ENCODE measurements at places on chromosomes 5 and 9.

DNA sequence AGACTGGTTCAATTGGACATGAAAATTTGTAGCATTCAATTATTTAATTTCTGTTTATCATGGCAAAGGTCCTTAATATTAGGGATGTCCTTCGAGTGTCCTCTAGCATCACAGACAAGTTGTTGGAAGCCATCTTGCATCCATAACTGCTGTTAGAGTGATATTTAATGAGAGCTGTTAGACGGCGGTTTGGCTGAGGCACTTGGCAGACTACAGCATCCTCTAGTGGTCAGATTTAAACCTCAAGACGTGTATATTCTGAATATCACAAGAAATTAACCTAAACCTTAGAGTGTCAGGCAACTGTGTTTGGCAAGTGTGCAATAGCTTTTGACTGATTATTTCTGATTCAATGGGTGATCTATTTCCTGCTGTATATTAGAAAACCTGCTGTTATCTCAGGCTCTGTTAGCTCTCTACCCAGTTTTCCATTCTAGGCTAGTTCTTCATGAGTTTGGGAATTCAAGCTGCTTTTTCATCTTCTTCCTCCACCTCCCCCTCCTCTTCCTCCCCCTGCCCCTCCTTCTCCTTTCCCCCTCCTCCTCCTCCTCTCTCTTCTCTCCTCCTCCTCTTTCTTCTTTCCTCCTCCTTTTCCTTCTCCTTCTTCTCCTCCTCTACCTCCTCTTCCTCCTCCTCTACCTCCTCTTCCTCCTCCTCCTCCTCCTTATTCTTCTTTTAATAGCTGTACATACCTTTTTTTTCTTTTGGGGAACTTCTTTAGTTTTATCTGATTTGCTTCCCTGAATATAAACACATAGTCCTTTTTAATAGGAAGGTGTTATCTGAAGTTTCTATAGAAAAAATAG, 8.6 kb downstream of the SPINK1 start:
- peak; percentile 67 for DNase-seq

GRCh38 chr5:115097236-115097635, 72.5 kb downstream of the TRIM36 start:
- DNase-seq, result no peak

DNA sequence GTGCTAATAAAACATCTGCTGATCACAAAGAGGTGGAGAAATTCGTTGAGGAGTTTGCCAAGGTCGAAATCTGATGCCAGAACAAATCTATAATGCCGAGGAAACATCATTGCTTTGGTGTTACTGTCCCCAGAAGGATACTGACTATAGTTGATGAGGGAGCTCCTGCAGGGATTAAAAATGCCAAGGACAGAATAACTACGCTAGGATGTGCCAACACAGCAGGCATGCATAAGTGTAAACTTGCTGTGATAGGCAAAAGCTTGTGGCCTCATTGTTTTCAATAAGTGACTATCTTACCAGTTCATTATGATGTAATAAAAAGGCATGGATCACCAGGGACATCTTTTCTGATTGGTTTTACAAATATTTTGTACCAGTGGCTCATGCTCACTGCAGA, 66.8 kb upstream of the ADCY2 start:
- DNase-seq, result no peak

GRCh38 chr9:134286471-134287245, 39.6 kb upstream of the RXRA start:
- DNase-seq, result no peak

DNA sequence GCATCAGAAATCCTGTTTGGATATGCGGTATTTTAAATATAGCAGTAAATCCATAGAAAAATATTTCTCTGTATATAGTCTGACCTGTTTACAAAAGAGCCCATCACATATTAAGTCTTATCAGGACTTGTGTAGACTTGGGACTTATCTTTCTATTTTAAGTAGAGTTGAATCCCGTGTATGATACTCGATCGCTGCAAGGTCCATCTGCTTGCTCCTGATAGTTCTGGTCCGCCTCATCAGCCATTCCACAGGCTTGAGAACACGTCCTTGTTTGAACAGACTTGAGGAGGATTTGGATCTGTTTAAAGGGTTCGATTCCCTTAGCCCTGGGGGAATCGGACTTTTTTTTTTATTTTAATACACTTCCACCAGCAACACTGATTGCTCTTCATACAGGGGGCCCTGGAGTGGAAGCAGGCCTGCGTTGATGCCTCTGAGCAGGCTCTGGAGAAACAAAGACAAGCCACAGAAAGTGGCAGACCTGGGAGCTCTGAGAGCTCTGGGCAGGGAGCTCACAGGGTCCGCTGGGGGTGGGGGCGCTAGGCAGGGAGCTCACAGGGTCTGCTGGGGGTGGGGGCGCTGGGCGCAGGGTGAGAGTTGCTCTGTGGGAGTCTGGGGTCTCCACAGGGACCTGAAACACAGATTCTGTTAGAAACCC, 112.2 kb downstream of the MVB12B start:
- no peak for DNase-seq

DNA sequence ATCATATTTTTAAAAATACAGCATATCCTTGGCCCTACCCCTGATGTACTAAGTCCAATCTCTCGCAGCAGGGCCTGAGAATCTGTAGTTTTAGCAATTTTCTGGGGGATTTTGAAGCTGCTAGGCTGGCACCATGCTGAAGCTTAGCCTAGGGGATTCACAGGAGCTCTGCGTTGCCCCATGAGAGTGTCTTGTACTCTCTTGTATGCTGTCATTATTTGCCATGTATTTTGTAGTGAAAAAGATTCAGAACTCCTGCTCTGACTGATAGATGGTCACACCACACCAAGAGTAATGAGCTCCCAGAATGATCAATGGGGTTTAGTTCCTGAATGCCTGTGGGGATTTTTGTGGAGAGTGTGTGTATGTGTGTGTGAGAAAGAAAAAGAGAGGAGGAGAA, 20.7 kb upstream of the TRMT10B start:
- DNase-seq, result no peak

DNA sequence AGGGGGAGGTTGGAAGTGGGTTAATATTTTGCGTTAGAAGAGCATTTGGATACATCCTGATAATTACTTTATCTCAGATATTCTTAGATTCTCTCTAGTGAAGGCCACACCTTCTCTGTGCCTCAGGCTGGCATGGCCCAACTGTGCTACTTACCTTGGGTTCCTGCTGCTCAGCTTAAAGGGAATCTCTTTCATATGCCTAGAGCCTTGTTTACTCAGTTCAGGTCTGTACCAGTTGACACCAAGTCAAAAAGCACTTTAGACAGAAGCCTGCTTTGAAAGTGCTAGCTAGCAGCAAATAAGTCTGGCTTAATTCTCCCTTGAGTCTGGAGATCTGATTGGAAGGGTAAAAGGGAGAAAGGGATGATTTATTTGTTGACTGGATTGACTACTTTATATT, 74.8 kb downstream of the GHR start:
- DNase-seq, result no peak

GRCh38 chr9:121835587-121836365, 184.3 kb downstream of the DAB2IP start:
- no peak for DNase-seq

GRCh38 chr5:69019668-69020375, 74.0 kb upstream of the SLC30A5 start:
- DNase-seq, result no peak

- DNase-seq, result no peak
Observed at GRCh38 chr5:2890011-2890410, 138.5 kb upstream of the IRX2 start.

GRCh38 chr9:110573305-110573704, 6.2 kb downstream of the SVEP1 start:
- DNase-seq, result no peak

- DNase-seq, result no peak
Observed at GRCh38 chr9:69918322-69918721, 97.7 kb downstream of the CFAP95 start.

GRCh38 chr5:126139086-126139485, 284.1 kb upstream of the GRAMD2B start:
- DNase-seq, result no peak

DNA sequence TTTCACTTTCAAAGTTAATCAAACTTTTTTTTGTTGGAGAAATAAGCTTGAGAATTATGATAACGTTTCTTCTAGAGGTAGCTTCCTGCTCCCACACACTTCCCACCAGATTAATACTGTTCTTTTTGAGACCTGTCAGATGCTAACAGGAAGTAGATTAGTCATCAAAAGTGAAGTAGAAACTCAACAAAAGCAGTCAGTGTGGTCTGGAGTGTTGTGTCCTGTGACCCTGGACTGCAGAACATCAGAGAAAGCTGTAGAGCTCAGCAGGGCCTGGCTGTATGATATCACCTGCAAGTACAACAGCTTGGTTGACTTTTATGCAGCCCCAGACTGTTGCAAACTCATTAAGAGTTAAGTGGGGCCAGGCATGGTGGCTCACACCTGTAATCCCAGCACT, 495.7 kb upstream of the CYLC2 start:
- DNase-seq, result no peak

DNA sequence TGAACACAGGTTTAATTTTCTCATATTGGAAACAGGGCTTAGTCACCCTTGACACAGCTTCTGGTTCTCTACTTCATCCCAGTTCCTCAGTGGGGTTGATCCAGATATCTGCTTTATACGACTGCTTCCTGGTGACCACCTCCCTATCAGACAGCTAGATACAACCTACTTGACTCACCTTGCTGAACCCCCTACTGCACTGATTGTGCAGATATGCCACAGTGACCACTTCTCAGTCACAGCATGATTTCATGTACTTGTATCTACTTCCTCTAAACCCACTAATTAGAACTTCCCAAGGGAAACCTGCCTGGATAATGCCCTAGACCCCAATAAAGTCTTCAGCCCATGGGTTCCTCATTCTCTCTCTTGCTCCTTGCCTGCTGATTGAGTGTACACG, 18.4 kb upstream of the RFK start:
- DNase-seq, result no peak

DNA sequence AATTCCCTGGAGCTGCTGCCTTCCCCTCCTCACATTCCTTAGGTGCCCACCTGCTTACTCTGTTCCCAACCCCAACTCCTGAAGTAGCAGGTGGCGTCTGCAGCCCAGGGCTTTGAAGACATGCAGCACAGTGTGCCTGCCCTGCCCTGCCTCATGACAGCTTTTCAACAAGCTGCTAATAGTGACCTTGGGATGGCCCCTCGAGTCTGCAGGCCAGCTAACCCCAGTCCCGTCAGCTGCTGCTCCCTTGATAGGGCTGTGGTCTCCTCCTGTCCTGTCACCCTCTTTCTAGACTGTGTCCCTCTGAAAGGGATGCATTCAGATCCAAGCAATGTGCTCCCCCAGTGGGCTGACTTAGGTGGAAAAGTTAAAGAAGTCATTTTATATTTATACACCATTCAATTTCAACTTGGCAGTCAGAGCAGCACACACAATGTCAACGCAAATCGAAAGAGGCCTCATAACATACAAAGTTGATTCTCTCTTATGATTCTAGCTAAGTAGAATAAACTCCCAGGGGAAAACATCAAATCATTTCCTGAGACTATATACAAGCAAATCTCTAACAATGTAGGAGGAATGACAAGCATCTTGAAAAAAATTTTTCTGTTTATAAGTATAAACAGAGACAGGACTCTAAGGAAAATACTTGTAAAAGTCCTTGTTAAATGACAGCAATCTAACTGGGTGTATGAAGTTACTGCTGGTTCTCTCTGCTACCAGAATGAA, 37.9 kb downstream of the ADRB2 start:
- DNase-seq, result no peak

GRCh38 chr5:151121665-151122064, 35.9 kb downstream of the ANXA6 start:
- no peak for DNase-seq

DNA sequence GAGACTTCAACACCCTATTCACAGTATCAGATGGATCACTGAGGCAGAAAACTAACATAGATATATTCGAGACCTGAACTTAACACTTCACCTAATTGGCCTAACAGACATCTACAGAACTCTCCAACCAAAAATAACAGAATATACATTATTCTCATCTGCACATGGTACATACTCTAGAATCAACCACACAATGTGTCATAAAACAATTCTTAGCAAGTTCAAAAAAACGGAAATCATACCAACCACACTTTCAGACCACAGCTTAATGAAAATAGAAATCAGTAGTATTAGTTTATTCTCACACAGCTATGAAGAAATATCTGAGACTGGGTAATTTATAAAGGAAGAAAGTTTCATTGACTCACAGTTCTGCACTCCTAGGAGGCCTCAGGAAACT, 387.9 kb downstream of the DEPDC1B start:
- no peak for DNase-seq

DNA sequence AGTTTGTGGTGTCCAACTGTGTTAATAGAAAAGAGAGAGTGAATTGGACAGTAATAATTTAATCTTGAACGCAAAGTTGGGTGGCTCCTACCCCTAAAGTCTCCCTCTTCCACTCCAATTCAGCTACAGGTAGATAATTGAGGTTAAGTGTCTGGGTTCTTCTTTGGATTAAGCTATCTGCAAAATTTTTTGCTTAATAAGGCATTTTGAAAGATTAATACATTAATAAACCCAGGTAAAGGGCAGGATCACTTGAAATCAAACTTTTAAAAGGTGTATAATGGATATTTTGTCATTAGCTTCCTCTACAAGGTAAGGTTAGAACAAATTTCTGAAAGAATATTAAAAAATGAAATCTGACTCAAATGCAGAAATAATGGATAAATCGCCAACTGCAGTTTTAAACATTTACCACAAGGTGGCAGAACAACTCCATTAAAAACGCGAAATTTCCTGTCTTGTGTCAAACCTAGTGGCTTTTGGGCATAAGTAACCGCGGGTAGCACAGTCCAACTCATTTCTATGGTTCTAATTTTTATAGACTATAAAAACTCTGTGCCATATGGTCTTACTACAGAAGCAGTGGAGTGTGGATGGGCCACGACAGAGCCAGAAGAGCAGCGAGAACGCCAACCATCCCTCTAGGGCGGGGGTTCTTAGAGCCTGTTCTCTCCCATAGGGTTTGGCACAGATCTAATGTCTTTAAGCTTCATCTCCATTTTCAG, 276.5 kb downstream of the ARHGEF28 start:
- DNase-seq, result peak; percentile 56

DNA sequence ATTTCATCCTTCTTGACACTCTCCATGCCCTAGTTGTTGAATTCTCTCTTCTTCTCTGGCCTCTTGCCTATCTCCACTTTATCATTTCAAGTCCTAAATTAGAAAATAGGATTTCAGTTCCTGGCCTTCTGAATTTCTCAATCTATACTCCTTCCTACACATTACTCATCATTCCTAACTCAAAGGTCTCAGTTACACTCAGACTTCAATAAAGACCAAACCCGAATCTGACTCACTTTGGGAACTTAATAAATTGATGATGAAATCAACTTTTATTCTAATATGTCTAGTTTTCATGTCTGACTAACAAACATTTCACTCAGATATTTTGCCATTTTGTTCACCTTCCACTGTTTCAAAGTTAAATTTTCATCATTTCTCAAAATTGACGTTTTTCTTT, 113.6 kb upstream of the TSLP start:
- DNase-seq, result no peak

GRCh38 chr9:77752554-77752953, 104.4 kb upstream of the GNA14 start:
- DNase-seq, result no peak

Data from activated CD4-positive, alpha-beta T cell treated with anti-CD3 and anti-CD28 coated beads, Interleukin-2, amount 50 U/mL, for 16 hours (primary cell).